ENCODE measurements at places on chromosomes 6 and 20.
A peak's percentile ranks its signal among the peaks of the same experiment; 100 is the strongest.

GRCh38 chr6:5781019-5781418, 225.7 kb downstream of the NRN1 start:
- no peak for DNase-seq

DNA sequence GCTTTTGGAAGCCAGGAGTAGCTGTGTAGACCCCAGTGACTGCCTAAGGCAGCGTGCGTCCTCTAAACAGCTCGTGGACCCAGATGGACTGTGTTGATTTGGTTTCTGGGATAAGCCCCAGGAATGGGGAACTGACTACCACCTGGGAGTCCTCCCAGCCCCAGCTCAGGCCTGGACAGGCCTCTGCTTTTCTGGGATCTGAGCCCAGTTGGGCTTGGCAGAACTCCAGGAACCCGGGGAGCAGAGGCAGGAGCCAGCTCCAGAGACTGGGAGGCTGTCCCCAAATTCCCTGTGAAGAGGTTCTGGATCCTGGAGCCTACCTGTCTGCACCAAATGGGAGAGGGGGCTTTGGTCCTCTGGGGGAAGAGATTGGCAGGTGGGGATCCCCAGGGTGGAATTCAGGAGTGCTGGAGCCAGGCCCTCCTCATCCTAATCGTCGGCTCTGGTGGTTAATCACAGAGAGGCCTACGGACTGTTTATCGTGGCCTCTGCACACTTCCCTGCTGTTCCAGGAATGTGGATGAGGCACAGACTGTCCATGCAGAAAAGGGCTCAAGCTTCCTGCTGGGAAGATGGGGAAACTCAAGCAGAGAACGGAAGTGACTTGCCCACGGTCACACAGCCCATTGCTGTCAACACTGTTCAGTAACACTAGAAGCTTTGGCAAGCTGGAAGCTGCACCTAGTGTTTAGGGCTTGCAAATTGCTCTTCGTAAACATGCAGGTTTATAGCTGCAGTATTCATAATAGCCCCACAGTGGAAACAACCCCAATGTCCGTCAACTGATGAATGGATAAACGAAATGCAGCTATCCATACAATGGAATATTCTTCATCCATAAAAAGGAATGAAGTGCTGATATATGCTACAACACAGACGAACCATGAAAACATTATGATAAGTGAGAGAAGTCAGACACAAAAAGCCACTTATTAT, 100.6 kb downstream of the KCNB1 start:
- DNase-seq: no peak

DNA sequence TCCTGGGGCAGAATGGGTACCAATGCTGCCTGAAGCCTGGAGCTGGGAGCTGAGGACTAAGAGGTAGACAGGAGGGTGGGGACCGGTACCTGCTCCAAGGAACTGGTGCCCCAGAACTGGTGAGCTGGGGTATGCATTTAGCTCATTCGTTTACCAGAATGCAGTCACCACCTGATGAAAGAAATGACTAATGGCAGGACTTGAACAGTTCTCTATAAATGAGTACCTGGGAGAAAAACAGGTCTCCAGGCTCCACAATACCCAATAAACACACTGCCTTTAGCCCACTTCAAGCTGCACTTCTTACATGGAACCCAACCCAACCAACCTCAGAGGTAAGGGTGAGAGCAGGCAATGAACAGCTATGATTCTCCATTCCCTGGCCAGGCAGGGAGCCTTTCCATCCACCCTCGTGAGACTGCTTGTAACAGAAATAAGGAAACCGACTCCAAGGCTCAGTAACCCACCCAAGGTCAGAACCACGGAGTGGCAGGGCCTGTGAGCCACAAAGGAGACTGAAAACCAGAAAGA, 15.4 kb downstream of the FKBP1A start:
- no peak for DNase-seq

DNA sequence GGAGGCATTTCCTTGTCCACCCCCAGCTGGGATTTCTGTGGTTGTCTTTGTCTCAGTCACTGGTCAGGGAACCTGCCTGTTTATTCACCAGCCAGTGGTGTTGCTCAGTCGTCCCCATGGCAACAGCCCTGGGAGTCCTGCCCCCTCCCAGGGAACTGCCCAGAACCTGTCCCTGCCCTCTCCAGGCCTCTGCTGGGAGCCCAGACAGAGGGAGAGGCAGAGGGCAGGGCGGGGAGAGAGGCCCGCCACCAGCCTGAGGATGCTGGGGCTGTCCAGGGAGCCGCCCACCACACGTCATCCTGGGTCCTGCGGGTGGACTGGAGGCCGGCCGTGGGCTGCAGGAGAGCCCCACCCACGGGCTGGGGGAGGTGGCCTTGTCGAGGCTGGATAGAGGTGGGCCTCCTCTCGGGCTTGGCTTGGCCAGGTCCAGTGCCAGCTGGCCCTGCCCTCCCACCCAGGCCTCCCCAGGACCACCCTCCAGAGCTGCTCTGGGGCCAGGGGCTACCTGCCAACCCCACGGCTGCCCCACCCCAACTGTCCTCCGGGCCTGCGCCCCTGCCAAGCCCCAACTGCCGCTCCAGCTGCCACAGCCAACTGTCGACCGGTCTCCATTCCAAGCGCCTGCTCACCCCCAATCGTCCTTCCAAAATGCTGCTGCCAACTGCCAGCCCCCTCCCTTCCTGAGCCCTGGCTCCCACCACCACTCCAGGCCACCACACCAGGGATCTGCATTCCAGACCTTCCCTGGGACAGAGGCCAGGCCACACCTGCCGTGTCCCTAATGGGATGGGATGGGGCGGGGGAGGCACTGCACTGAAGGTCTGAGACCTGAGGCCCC, 4.2 kb upstream of the ZBTB46 start:
- DNase-seq: peak; percentile 79

DNA sequence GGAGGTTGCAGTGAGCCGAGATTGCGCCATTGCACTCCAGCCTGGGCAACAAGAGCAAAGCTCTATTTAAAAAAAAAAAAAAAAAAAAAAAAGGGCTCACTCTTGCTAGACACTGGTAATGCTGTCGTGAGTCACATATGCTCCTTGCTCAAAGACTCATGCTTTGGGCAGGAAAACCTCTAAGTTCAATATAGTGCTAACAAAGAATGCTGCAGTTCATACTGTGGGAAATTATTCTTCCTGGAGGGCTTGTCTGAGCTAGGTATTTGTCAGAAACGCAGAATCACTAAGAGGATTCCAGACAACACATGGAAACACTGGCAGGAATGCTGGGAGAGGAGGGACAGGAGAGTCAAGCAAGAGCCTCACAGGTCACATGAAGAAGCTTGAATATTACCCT, 2.3 kb upstream of the LYRM2 start:
- peak; percentile 37 for DNase-seq
